Activated T-cell treated with anti-CD3 and anti-CD28 coated beads, Interleukin-2, amount 50 U/mL, for 72 hours (primary cell): ENCODE measurements at places on chromosomes 1 and 21.
A peak's percentile ranks its signal among the peaks of the same experiment; 100 is the strongest.

GRCh38 chr1:232655746-232656085 lies 25.8 kb upstream of the SIPA1L2 start:
- no peak for DNase-seq

DNA sequence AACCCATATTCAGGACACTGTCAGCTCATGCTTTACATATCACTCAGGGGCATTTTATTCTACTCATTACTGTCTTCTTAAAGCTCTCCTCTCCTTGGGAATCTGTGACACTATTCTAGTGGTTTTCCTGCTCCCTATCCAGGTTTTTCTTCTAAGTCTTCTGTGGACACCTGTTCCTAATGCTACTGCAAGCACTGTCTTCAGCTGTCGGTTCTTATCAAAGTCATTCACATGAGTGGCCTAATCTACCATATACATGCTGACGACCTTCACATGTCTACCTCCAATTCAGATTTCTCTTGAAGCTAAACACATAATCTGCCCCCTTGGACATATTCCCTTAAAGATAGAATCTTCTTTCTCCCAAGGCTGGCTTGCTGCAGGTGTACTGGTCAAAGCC lies 39.8 kb upstream of the PRRX1 start:
- DNase-seq = no peak

- no peak for DNase-seq
These were observed 59.8 kb downstream of the ITGB3BP start for GRCh38 chr1:63463248-63463647.

- DNase-seq = peak; percentile 60
These were observed 2.9 kb upstream of the PDZK1IP1 start for GRCh38 chr1:47192458-47193384.

- peak; percentile 84 for DNase-seq
These were observed at the start of gene ARL8A for GRCh38 chr1:202144402-202145067. Gene ARL8A (minus strand): TSS chr1:202144737. CDS start chr1:202144572, 165 bp downstream.

GRCh38 chr1:1199141-1199960 lies 7.0 kb downstream of the TNFRSF18 start:
- no peak for DNase-seq

GRCh38 chr1:84502927-84503326 lies 3.3 kb upstream of the SPATA1 start:
- DNase-seq = no peak

DNA sequence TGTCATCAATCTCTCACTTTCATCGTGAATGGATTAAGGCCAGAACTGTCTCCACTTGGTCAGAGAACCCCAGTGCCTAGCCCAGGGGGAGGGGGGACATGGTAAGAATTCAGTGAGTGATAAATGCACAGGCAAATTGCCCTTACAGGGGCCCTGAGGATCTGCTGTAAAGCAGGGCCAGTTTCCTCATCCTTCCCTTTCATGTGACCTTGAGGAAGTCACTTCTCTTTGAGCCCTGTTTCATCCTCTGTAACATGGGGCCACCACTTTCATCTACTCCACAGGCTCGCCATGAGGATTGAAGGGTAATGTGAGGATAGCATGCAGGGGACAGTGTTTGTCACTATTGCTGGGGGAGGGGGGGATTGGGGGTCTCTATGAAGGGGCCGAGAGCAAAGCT lies 28.1 kb upstream of the C1QA start:
- DNase-seq = no peak

DNA sequence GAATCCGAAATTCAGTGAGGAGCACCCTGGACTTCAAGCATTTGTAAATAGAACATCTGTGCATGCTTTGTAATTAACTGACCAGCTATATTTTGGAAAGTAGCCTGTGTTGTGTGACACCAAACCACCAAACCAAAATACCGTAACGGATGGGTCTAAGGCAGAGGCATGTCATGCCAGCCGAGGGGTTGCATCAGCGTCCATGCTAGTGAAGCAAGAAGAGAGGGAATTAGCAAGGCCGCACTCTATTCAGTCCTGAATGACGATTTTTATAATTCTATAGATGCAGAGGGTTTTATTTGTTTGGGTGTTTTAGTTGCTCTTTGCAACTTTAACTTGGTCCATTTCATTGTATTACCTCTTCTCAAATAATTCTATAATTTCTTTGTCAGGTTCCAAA lies 116.8 kb upstream of the SMYD2 start:
- DNase-seq = no peak

GRCh38 chr1:86913399-86913895 lies 479 bp downstream of the SELENOF start:
- peak; percentile 53 for DNase-seq

DNA sequence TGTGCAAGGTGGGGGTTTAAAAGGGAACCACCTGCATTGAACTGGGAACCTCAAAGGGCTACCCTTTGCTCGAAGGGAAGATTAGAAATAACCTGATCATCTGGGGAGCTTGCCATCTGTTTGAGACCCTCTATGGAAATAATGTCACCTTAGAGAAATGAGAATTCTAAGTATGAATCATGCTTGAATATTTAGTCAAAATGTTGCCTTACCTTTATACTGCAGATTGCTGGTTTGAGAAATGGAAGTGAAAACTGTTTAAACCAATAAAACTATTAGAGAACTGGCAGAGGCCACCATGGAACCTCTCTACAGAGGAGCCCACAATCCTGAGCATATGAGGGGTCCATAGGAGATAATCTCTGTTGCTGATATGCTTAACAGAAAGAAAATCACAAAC lies 131.2 kb upstream of the FAM78B start:
- DNase-seq = no peak

DNA sequence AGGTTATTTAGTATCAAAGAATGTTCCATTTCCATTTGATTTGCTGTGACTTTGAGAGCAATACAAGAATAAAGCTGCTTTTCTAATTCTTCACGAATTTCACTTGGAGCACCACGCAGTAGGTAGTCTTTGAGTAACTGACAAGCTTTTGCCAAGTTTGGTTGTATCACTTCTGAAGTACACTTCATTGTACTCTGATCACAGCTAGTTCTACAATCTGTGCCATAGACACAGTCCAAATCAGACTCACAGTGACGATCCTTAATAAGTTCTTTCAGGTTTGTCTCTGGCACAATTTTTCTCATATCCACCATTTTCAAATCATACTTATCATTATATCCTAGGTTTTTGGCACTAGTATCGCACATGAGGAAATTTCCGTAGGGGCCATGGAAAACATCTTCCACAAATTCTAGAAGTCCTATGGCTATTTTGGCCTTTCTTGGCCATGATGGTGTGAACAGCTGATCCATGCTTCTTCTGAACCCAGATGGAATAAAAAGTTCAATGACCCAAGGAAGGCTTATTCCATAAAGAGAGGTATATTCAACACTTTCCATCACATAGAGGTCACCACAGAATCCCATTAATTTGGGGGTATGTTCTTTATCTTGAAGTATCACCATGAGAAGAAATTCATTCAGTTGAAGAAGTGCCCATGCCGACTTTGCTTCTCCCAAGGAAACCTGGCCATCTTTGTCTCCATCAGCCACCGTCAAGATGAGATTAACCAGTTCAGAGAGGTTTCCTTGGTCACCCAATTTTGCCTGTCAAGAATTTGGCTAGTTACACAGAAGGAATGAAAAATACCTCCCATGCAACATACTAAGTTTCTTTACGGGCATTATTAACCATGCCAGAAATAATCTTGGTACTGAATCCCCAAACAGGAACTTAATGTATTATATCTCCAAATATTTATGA lies 11.9 kb downstream of the RPL5 start:
- DNase-seq = no peak

DNA sequence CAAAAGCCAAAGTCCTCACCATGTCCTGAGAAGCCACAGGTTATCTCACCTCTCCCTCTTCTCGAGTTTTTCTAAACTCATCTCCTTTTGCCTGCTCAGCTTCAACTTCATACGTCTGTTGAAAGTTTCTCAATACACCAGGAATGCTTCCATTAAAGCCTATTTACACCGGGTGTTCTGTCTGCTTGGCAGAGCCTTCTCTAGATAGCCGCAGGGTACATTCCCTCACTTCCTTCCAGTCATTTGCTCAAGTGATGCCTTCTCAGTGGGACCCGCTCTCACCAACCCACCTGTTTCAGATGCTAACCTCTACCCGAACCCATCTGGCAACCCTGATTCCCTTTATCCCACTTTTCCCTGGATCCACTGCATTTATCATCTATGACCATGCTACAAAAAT lies 257.0 kb upstream of the ADGRL2 start:
- no peak for DNase-seq

GRCh38 chr1:67880056-67880601 lies 46.9 kb upstream of the GNG12 start:
- no peak for DNase-seq

GRCh38 chr1:190049314-190049713 lies 428.4 kb downstream of the BRINP3 start:
- DNase-seq = no peak

DNA sequence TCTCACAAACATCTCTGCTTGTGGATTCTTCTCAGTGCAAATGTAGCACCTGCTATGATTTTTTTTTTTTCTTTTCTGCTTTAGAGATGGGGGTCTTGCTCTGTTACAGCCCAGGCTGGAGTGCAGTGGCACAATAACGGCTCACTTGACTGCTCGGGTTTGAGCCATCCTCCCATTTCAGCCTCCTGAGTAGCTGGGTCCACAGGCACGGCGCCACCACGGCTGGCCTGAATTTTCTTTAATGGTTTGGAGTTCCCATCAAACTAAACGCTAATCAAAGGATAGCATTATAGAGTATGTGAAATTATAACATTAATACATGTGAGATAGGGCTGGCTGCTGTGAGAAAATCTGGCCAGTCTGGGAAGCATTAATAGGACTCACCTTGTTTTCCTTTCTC lies 7.2 kb upstream of the PTGER3 start:
- no peak for DNase-seq

DNA sequence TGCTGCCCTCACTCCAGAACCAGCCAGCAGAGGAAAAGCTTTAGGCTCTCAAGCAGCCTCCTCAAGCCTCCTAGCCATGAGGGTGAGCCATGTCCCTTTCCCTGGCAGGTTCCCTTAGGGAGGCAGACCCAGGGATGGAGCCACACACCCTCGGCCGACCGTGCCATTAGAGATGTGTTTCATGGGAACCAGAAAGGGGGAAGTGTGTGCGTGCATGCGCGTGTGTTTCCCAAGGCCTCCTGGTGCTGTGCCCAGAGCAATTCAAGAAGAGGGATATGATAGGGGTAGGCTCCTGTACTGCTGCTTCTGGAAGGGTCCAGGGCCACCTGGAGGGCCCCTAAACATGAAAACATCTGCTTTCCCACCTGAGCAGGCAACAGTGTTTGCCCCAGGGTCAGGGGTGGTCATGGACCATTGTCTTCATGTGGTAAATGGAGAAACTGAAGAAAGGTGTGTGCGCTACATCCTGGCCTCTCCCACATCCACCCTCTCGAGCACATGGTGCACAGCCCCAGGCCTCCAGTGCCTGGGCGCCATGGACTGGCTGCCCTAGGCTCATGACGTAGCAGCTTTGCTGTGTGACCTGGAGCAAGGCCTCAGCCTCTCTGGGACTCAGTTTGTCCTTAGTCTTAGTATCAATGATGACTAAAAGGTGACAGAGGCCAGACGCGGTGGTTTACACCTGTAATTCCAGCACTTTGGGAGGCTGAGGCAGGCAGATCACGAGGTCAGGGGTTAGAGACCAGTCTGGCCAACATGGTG lies 48.1 kb downstream of the SYF2 start:
- DNase-seq = no peak

- no peak for DNase-seq
These were observed 12.0 kb downstream of the CREG1 start for GRCh38 chr1:167541610-167542009.

- DNase-seq = no peak
These were observed 192.4 kb upstream of the PTGFR start for GRCh38 chr1:78298349-78298748.

DNA sequence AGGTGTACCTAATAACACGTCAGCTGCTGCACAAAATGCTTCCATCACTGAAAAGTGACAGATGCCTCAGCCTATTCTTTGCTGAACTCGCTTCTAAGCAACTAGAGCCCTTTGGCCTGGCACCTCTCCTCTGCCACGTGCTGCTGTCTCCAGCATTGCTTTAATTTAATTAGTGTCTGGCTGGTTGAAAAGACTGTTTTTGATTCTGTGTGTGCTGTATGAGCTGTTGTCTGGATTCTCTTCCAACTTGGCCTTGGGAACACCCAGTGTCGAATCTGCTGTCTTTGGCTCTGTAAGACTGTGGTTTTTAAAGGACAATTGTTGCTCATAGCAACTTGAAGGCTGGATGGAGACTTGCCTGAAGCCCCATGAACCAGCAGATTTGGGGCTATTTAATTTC lies 109.5 kb downstream of the PSMG1 start:
- DNase-seq = no peak

DNA sequence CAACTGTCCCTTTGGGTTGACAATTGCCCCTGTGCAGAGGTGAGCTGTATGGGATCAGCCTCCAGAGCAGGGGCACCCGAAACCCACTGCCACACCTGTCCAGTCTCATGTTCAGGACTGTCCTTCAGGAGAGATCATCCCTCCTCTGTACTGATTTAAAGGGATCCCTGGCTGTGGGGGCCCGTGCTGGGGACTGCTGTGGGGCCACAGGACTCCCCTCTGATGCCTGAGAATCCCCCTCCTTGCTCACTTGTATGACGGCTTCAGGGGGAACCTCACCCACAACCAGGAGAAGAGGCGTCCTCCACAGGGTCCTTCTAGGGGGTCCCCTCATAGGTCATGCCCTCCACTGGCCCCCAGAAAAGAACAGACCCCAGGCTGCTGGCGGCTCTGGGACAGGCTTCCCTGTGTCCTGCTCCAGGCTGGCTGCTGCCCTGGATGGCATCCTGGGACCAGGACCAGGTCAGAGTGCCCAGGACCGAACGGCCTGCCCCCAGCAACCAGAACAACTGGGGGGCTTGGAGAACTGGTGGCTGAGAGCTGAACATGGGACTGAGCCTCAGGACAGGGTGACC lies 77.5 kb upstream of the ACTRT2 start:
- no peak for DNase-seq

DNA sequence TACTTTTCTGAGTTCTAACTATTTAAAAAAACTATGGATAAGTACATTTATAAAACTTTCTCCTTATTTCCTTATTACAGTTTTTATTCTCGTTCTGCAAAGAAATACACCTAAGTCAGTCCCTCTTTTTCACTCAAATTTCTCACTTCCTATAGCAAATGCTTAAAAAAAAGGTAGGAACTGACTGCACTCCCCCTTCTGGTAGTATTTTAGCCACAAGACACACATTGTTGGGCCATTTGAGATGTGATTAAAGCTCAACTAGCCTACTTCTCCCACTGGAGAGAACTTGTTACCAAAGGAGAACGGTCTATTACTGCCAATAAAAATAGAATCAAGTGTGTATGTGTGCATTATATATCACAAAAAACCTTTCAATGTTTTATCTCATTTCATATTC lies 521.9 kb upstream of the PRMT6 start:
- DNase-seq = no peak

GRCh38 chr1:180773210-180773865 lies 139.4 kb upstream of the KIAA1614 start:
- DNase-seq = no peak

GRCh38 chr1:26848941-26849774 lies 13.8 kb upstream of the SFN start:
- no peak for DNase-seq

- DNase-seq = peak; percentile 74
These were observed 2.8 kb downstream of the RGS16 start for GRCh38 chr1:182601416-182601786.
